Activated T-helper 17 cell treated with anti-CD3 and anti-CD28 coated beads, Interleukin-2, amount 50 U/mL, for 72 hours (primary cell): ENCODE measurements at places on chromosomes 1 and 21.

DNA sequence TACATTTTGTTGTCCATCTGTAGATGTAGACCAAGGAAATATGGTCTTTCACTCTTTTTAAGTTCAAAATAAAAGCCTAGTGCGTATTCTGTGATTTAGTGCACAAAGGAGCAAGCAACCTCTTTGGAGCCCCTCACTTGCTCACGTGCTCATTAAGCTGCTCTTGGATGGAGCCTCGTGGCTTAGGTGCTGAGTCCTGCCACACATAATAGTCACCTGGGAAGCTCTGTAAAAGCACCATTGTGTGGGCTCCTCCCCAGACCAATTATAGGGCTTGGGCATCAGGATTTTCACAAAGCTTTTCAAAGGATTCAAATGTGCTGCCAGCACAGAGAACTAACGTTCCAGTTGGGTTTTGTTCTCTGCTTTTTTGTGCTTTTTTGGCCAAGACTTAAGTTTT lies 85.0 kb downstream of the PCP4 start:
- ATAC-seq, result no peak

GRCh38 chr1:30518696-30519095 lies 204.7 kb downstream of the MATN1 start:
- no peak for ATAC-seq

DNA sequence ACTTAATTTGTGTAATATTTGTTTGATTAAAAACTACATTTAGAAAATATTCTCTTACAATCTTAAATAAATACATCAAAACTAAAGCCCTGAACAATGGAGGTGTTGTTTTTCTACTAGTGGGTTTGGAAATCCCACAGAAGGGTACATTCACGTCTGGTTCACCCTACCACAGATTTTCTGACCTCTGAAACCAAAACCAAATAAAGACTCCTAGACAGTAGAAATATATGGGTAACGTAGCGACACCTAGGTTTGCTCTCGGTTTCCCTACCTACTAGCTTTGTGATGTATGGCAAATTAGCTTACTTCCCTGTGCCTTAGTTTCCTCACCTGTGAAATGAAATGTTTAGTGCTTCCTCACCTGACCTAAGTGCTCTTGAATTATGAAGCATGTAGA lies 312.6 kb downstream of the DPYD start:
- ATAC-seq, result no peak

- ATAC-seq, result no peak
These were observed 4.1 kb downstream of the TMEM240 start for GRCh38 chr1:1536019-1536937.

- no peak for ATAC-seq
These were observed 34.9 kb upstream of the ESRRG start for GRCh38 chr1:216758161-216758560.

GRCh38 chr1:31218705-31219104 lies 21.0 kb downstream of the NKAIN1 start:
- ATAC-seq, result no peak

DNA sequence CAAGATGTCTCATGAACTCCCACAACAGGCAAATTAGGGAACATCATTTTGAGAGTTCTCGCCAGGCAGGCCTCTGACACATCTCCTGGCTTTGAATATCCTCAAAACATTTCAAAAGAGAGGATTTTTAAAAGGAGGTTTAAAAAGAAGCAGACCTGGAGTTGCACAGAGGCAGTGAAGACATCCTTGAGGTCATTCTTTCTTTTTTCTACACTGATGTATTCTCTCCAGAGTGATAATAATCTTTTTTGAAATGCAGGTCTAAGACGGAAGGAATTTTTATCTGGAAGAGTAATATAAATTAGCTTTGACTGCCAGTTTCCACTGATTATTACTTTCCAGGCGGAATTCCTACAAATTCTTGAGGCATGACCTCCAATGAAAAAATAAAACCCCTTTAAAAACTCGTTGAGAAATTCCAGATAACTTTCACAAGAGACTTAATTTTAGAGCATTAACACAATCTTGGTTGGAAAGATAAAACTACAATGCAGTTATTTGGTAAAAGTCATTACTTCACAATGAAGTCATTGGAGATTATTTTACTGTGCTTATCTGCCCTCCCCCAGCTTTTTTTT lies 125.0 kb downstream of the LYPLAL1 start:
- no peak for ATAC-seq

DNA sequence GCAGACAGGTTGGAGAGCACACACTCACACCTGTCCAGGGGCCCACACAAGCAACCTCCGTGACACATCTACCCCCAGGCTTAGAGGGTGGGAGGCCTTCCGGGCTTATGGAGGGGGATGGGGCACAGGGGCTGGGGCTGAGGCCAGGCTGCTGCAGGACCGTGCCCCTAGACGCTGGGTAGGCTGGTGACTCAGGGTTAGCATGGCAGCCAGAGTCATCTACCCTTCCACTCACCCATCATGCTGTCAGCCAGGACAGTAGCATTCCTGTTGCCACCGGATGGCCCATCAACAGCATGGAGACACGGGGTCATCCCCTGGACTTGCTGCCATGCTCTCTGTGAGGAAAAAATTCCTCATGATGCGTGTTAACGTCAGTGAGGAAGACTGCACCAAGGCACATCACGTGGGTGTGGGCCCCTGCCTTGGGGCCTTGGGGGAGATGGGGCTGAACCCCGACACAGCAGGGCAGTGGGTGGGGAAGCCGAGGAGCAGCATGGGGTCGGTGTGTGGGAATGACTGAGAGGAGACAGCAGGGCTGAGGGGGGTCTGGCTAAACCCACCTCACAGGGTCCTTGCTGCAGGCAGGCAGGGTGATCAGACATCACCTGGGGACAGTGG lies 52.8 kb downstream of the WNT9A start:
- no peak for ATAC-seq

DNA sequence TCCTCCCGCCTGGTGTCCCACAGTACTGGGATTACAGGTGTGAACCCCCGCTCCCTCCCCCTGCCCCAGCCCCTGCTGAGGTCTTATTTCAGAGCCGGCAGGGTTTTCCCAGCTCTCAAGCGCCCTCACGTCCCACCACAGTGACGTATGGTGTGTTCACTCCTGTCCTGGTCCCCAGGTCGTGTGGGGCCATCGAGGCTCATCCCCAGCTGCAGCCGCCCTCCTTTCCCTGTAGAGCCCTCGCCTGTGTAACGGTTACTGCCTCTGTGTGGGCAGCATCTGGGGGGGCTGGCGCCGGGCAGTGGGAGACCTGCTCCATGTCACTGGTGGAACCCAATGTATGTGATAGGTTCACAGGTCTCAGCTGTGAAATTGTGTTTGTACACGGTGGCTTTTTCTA lies 23.2 kb downstream of the SKI start:
- ATAC-seq, result no peak

GRCh38 chr1:20551945-20552727 lies at the start of gene FAM43B:
Gene FAM43B, plus strand, starts transcription at chr1:20552573. Its CDS starts 401 bp downstream, at chr1:20552974.
- ATAC-seq, result no peak

- ATAC-seq, result no peak
These were observed 296.1 kb upstream of the LRRC7 start for GRCh38 chr1:69271587-69272125.

- no peak for ATAC-seq
These were observed 96.8 kb upstream of the C1orf105 start for GRCh38 chr1:172323686-172324085.

- peak; percentile 15 for ATAC-seq
These were observed 732 bp downstream of the HS2ST1 start for GRCh38 chr1:86914998-86915736.

DNA sequence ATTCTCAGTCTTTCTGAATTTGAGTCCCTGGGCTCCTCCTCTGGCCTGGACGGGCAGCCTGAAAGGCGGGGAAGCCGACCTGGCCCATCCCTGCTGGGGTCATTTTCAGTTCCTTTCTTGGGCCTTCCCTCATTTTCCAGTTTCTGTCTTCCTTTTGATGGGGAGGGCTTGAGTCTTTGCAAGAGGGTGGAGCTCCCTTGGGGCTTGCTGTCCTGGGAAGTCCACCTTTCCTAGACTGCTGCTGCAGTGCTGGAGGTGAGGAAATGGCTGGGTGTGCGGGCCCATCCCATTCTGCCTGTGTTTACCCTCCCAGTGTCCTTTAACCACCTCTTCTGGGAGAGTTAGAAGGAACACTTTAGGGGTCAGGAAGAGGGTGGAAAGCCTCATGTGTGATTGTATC lies 40.4 kb upstream of the SYNC start:
- no peak for ATAC-seq

- ATAC-seq, result no peak
These were observed 39.7 kb downstream of the RNASEL start for GRCh38 chr1:182549346-182549745.

DNA sequence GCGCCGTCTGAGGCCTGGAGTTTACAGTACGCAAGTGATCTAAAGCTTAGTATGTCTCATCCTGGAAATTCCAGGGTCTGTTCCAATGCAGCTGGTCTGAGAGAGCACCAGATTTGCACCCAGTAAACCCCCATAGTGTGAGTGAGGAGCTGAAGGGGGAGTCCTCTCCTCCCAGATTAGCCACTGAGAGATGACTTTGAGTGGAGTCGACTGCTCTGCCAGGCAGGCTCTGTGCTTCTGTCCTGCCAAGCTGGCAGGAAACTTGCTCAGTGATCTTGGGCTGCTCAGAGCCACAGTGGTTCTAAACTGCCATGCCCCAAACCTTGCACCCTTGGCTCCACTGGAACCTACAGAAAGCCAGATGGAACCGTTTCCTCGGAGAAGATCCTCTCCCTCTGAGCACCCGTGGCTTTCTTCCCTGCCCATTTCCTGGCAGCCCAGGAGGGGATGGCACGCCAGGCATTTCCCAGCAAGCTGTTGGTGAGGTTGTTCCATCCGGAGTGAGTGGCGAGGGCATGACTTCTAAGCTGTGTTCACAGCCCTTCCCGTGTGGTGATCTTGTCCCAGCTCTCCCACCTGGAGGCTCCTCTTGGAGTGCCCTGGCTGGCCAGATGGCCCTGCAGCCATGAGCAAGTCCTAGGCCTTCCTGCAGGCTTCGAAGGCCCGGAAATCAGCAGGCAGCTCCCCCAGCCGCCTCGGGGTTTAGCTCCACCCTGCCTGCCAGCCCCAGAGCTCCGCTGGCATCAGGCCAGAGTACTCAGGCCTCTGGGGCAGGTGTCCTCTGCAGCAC lies 125.9 kb upstream of the VAMP3 start:
- no peak for ATAC-seq

- ATAC-seq, result no peak
These were observed 409.3 kb downstream of the PTPRU start for GRCh38 chr1:29645586-29645985.

DNA sequence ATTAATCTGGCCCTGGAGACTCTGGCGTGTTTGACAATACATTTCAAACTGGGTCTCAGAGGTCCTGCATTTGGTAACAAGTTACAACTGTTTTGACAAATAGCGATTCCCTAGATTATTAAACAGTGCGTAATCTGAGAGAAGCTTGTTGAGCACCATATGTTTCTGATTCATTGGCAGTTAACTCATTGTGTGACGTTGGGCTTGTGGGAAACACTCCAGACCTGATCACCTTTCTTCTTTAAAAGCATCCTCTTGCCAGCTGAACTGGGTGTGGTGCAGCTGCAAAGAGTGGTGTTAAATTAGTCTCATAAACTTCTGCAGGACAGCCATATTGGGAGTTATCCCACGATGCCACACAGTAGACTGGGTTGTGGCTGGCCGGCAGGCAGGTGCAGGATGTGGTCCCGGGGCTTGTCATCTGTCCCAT lies 82.7 kb downstream of the CDC7 start:
- no peak for ATAC-seq

DNA sequence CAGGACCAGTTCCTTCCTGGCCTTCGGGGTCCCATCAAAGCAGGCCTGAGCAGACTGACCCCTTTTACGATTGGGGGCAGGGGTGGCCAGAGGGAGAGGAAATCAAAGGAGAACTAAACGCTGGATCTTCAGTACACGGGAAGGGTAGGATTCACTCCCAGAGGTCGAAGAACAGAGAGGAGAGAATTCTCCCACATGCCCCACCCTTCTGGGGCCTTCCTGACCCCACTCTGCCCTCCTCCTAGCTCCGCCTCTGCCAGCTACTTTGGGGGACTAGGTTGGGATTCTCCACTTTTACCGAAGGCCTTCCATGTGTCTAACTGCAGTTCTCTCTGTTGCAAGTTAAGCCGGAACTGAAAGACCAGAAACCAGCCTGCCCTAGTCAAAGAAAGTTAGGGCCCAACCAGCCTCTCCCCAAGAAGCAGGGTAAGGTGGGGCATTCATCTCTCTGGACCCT lies 654 bp upstream of the ARHGEF2 start:
- ATAC-seq, result peak; percentile 11

DNA sequence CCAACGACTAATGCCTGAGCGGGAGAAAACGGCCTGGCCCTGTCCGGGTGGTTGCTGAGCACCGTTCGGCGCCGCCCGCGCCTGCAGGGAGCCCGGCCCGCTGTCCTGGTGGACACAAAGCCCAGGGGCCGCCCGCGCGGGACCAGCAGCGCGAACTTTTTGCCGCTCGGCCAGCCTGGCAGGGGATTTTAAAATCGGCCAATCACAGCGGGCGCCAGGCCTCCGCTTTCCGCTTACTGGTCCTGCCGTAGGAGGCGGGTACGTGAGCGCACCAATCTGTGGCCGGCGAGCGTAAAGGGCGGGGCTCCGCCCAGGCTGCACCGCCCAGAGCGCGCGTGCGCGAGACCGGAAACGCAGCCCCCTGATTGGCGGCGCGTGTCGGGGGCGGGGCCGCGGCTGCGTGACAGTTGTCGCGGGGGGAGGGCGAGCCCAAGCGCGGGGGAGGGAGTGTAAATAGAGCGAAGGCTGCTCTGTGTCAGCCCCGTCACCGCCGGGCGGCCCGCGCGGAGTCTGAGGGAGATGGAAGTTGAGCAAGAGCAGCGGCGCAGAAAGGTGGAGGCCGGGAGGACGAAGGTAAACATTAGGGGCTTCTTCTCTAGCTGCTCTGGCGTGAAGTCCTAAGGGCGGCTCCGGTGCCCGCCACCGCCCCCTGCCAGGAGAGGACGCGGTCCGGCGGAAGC lies at the start of the genes C21orf58 and PCNT:
TSS of gene C21orf58 (minus strand) at position 161 of the 680 bp plus-strand sequence. CDS start 1,132 bp downstream, outside the sequence.
TSS of gene PCNT (plus strand) at position 447 of the 680 bp plus-strand sequence. CDS start at position 520, 73 bp downstream.
- ATAC-seq, result peak; percentile 88

- peak; percentile 88 for ATAC-seq
These were observed 17.0 kb upstream of the RUNX3 start for GRCh38 chr1:24946861-24947658.

GRCh38 chr1:91513706-91514105 lies 13.1 kb downstream of the CDC7 start:
- ATAC-seq, result no peak

- ATAC-seq, result peak; percentile 29
These were observed 31.4 kb upstream of the LGALS8 start for GRCh38 chr1:236492378-236492777.

- no peak for ATAC-seq
These were observed 12.6 kb downstream of the LAX1 start for GRCh38 chr1:203777596-203777995.
